Fibroblast of upper back skin (primary cell): ENCODE measurements at places on chromosomes 7 and 10.

- DNase-seq = peak; percentile 71
Measured at GRCh38 chr7:86963599-86964230, 95.7 kb downstream of the ELAPOR2 start.

DNA sequence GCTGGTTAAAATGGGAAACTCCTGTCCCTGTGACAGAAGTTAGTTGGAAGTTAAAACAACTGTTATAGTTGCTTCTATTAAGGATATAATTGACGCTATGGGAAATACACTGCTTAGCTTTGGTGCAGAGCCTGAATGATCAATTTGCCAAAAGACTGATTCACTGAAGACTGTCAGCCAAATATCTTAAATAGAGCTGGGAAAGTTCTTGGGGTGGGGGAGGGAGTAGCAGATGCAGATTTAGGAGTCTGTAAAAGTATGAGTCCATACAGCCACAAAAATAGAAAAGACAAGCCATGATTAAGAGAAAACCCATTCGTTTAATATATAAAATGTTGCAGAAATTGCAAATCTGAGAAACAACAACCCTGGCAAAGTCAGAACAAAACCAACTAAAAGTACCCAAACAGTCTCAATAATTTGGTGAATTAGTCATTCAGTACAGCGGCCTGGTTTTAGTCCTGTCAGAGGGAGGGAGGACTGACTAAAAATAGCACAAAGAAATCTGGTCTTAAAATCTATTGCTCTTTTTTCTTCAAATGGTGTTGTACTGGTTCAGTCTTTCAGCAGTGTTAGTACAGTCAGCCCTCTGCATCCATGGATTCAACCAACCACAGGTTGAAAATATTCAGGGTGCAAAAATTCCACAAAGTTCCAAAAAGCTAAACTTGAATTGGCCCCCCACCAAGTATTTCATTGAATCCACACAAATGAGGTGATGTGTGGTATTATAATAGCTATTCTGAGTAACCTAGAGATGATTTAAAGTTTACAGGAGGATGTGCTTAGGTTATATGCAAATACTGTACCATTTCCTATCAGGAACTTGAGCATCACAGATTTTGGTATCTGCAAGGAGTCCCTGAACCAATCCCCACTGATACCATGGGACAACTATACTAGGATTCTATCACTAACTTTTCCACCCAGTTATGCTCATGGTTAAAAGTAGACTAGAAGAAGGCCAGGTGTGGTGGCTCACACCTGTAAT, 30.0 kb downstream of the STK17A start:
- DNase-seq = peak; percentile 84

DNA sequence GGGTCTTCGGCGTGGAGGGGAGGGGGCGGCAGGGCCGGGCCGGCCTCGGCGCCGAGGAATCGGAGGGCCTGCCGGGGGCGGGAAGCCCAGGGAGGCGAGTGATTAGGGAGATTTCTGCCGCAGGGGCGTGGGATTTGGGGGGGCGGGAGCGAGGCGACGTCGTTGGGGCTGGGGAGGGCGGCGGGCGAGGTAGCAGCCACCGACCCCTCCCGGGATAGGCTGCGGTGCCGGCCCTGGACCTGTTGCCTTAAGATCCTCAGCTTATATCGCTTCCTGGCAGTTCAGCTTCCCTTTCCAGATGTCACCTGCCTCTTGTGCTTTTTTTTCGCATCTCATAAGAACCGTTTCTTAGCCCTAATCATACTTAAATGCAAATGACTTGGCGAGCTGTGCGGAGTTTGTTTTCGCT, 655 bp downstream of the LMTK2 start:
- no peak for DNase-seq

DNA sequence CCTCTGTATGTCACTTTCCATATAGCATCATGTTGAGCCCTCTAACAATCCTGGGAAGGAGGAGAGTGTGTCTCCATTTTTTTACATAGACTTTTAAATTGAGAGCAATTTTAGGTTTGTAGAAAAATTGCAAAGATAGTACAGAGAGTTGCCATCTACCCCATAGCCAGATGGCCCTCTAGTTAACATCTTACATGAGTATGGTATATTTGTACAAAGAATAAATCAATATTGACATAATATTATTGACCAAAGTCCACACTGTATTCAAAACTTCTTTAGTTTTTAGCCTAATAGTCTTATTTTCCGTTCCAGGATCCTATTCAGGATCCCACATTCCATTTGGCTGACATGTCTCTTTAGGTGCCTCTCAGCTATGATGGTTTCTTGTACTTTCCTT, 274.6 kb upstream of the PLPP4 start:
- DNase-seq = no peak

- DNase-seq = no peak
Measured at GRCh38 chr10:75189266-75190096, 21.1 kb upstream of the VDAC2 start.

GRCh38 chr10:12974491-12975199, 26.9 kb downstream of the CCDC3 start:
- peak; percentile 8 for DNase-seq

DNA sequence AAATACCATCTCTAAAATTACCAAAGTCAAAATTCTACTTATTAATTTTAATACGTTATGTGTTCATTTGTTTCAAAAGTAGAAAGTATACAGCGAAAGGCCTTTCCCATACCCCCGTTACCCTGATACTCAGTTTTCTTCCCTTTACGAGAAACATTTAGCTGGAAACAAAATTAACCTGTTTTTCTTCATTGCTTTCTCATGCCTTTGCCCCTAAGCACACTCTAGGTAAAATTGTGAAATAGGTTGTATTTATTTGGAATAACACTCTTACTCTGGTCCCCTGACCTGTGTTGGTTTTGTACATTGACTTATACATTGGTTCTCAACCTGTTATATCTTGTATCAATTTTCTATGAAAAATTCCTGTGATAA, 47.1 kb downstream of the GLCCI1 start:
- DNase-seq = no peak

DNA sequence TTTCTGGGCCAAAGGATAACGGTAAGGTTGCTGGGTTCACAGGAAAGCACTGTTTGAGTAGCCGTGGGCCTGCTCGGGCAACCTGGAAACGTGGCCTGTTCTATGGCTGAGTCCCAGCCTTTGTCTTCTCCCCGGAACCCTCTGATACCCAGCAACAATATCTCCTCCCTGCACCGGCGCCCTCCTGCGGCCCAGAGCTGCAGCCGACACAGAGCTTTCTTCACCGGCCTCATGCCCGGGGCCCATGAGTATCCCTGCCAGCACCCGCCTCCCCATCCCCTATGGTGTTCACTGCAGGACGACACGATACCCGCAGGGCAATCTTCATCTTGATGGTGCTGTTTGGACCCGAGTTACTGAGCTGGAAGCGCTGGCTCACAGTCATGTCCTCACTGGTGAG, 38.6 kb upstream of the NCAPG2 start:
- no peak for DNase-seq

- DNase-seq = no peak
Measured at GRCh38 chr7:155120460-155120859, 50.3 kb downstream of the HTR5A start.

- no peak for DNase-seq
Measured at GRCh38 chr10:74120911-74121310, 29.7 kb downstream of the AP3M1 start.

DNA sequence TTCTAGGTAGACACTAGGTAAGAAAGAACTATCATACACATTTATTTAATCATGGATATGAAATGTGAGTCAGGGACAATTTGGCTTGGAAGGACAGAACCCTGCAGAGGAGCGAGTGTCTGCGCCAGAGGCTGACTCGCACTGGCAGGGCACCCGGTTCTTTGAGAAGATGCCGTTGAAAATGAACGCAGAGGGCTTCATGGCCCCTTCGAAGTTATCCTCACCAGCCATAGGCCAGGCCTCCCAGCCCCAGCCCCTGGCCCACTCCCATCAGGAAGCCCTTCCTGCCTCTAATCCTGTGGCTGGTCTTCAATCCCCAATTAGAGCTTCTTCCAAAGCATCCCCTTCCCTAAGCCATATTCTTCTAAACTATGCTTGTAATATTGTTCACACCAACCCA, 239.8 kb downstream of the TCERG1L start:
- no peak for DNase-seq

DNA sequence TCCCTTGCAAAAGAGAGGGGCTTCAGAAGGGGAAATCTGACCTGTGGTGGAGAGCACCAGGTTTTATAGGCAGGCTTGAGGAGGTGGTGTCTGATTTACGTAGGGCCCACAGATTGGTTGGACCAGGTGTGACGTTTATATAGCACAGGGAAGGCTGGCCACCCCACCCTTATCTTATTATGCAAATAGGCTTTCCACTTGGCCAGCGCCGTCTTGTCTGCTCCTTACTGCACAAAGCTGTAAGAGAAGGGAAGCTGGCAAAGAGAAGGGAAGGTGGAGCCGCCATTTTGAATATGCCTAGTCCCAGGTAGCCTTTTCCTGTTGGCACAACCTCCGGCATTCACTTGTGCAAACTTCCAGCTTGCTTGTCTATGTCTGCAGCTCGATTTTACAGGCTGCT, 221.4 kb downstream of the GATA3 start:
- no peak for DNase-seq

GRCh38 chr7:106175507-106175906, 63.4 kb upstream of the SYPL1 start:
- no peak for DNase-seq

DNA sequence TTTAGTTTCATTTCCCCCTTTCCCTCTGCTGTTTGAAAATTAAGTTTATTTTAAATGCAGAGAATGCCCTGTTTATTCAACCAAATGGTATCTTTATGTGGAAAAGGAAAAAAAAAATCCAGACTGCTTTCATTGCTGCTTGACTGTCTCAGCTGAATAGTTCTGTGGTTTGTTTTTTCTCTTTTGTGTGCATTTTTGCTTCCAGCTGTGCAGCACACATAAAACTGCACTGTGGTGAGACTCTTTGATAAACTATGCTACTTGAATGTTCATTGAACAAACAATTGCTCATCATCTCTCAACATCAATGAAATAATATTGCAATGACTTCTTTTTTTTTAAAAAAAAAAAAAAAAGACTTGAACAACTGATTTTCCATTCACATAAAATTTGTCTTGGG, 78.6 kb upstream of the GLI3 start:
- DNase-seq = peak; percentile 88

DNA sequence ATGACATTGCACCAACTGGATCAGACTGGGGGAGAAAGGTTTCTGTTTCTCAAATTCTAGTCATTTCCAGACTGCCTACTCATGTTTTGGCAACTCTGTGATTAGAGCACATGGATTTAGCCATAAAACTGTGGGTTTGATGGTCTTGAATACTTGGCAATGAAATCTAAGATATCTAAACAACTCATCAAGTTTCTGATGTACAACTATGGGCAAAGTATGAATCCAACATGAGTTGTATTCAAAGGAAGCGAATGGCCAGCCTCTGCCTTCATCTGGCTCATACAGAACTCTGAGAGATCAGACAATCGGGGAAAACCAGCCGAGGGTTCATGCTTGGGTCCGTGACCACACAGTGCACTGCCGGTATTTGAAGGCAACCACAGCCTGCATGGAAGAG, 144.3 kb downstream of the ADAM12 start:
- peak; percentile 100 for DNase-seq

GRCh38 chr7:13327669-13328068, 640.2 kb downstream of the ARL4A start:
- peak; percentile 86 for DNase-seq

DNA sequence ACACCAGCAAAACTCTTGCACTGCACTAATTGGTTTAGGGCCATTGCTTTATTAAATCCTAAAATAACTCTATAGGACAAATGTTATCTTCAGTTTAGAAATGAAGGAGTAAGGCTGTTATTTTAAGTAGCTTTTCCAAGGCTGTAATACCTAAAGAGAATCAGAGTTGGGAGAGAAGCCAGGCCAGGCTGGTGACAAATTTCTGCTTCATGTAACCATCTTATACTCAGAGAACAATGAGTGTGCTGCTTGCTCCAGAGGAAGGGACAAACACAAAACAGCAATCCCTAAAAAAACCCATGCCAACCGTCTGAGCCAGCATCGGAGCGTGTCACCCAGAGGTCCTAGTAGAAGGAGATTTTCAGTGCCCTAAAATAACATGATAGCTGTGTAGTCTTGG, 49.7 kb upstream of the TARP start:
- DNase-seq = no peak

GRCh38 chr10:88227342-88228018, 355.6 kb downstream of the RNLS start:
- peak; percentile 85 for DNase-seq

DNA sequence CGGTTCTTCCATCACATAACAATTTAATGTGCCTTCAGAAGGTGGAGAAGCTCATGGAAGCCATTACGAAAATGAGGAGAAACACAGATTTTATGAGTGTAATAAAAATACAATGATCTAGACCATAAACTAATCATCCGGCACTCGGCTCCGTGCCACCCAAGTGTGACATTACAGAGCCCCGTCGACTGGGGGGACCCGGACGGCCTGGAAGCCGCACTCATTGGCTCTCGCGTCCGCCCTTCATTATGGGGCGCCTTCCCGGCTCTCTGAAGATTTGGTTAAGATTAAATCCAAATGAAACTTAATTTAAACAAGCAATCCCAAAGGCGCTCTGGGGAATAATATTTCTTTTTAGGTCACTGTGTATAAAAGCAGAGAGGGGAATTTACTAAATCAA, 242.6 kb downstream of the DNAJB6 start:
- no peak for DNase-seq

DNA sequence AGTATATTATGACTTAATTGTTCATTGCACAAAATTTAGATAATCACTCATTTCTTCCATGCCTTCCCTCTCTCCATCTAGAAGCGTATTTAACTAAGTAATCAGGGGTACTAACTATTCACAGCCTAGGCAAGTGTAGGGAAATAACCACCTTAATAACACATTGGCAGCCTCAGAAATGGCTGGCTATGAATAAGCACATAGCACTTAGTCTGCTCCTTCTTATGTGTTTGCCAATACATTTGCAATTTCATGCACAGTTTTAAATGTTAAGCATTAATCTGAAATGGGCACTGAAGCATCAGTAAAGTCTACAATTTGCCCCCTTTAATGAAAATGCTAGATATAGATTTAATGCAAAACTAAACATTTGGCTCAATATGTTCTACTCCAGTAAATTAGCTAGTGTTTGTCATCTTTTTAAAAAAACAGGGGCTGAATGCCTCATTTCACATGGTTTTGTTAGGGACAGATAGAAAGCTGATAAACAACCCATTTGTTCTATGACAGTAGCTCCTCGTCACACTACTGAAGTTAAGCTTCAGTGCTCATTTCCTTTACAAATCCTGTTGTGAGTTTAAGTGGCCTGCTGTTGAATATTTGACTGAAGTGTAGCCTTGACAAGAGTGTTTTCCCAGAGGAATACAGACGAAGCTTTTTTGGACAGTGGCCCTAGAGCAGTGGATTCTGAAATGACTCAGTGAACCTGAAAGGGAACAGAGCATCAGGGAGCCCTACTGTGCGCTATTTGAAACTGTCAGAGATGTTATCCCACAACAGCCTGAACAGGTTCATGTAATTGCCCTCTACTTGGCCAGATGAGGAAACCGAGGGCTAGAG, 30.5 kb downstream of the HHEX start:
- DNase-seq = no peak

GRCh38 chr7:140212100-140212881, 35.5 kb upstream of the KDM7A start:
- DNase-seq = no peak

- no peak for DNase-seq
Measured at GRCh38 chr7:108529341-108529740, 3.4 kb upstream of the PNPLA8 start.
